ENCODE measurements at places on chromosomes 4 and X. TPM values are rescaled to one million over a fixed set of nuclear protein-coding genes. Genes with fewer than 3 reads are reported as not detected.

Gene ADGRG4
- not detected for total RNA-seq

Gene FAM47E
- total RNA-seq: not detected

Gene BTC
- not detected for total RNA-seq

Gene CLIC2
- total RNA-seq: 0.51 TPM

Gene NEUROG2
- not detected for total RNA-seq

Gene NLGN4X
- 1.3 TPM for total RNA-seq

Gene GAR1
- total RNA-seq: 6.7 TPM

Gene MAGEA9B
- total RNA-seq: not detected

Gene CCSER1
- total RNA-seq: not detected

Gene IRS4
- total RNA-seq: not detected

Gene RHOXF2B
- total RNA-seq: not detected

Gene SLITRK2
- total RNA-seq: not detected

Gene TRIM61
- 4.6 TPM for total RNA-seq

Gene STPG2
- total RNA-seq: not detected

Gene VCX3B
- not detected for total RNA-seq

Gene ODAPH
- not detected for total RNA-seq

Gene PDCL2
- not detected for total RNA-seq

Gene AIMP1
- total RNA-seq: 15.8 TPM

Gene ANAPC4
- 15.2 TPM for total RNA-seq

Gene MUC7
- not detected for total RNA-seq

Gene EVC
- 29.2 TPM for total RNA-seq

Gene CT47B1
- total RNA-seq: not detected

Measured in pericardium fibroblast (primary cell).